ENCODE measurements at places on chromosomes 1 and 21.

DNA sequence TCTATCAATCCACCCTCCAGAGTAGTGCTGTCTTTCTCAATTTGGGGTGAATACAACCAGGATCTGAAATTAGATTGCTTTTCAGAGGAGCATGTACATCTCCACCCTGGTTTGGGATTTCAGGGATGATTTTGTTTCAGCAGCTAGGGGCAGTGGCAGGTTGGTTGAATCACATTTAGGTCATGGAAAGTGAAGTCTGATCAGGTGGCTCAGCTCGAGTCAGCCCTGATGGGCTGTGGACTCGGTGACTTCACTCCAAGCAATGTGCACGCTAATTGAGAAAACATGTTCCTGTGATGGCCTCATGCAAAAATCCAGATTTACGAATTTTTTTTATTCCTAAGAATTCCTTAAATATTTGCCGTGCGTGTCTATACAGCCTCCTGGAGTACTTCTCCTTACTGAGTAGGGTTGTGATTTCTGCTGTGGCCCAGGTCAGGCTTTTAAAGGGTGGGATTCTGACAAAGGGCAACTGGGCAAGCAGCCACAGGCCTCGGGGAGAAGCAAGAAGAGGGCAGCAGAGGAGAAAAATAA lies 7.5 kb downstream of the NGF start:
- no peak for DNase-seq

GRCh38 chr1:248748211-248748610 lies 7.3 kb downstream of the LYPD8 start:
- DNase-seq: no peak

GRCh38 chr1:26907071-26907917 lies 6.5 kb downstream of the NR0B2 start:
- DNase-seq: no peak

DNA sequence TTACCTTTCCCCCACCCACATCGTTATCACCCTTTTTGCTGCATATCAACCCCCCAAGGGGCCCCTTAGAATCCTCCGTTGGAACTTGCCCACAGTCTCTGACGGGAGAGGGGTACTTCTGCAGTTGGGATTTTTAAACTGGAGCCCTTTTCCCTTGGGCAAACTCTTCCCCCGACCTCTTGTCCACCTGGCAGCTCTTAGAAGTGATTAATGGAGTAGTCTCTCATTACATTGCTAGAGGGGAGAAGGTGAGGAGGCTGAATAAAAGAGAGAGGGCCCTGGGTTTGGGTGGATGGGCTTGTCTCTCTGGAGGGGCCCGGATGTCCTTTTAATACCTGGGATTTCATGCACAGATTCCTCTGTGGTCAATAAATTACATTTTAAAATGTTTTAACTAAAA lies 27.2 kb upstream of the TSPAN2 start:
- no peak for DNase-seq

DNA sequence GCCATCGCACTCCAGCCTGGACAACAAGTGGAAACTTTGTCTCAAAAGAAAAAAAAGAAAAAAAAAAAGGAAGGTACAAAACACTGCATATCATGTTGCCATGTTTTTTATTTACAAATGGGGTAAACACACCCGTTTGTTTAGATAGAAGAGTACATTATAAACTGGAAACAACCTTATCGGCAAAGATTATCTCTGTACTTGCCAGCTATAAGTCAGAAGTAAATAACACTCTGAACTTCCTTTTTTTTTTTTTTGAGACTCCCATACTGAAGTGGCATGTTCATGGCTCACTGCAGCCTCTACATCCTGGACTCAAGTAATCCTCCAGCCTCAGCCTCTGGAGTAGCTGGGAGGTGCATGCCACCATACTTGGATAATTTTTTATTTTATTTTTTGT lies 21.9 kb downstream of the USP48 start:
- no peak for DNase-seq

DNA sequence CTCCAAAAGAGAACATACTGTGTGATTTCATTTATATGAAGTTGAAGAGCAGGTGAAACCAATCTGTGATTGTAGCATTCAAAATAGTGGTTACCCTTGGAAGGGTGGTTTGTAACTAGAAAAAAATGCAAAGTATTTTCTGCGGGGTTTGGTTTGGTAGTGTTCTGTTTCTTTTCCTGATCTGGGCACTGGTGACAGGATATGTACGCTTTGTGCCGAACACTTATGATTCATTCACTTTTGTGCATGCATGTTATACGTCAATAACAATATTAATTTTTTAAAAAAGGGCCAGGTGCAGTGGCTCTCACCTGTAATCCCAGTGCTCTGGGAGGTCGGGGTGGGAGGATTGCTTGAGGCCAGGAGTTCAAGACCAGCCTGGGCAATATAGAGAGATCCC lies 63.8 kb downstream of the CD34 start:
- no peak for DNase-seq

GRCh38 chr1:2821966-2822620 lies 20.6 kb upstream of the TTC34 start:
- peak; percentile 11 for DNase-seq

DNA sequence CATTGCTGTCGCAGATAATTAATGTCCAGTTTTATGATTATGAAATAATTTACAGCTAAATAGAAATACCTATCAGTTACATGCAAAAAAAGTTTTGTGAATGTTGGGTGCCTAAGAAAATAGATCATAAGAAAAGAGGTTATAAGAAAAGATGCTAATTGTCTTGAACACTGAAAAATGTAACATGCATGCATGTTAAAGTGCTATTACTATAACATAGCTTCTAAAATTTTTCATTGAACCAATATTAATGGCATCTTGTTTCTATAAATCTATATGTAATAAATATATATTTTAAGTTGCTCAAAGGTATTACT lies 35.5 kb upstream of the SCYL3 start:
- no peak for DNase-seq

DNA sequence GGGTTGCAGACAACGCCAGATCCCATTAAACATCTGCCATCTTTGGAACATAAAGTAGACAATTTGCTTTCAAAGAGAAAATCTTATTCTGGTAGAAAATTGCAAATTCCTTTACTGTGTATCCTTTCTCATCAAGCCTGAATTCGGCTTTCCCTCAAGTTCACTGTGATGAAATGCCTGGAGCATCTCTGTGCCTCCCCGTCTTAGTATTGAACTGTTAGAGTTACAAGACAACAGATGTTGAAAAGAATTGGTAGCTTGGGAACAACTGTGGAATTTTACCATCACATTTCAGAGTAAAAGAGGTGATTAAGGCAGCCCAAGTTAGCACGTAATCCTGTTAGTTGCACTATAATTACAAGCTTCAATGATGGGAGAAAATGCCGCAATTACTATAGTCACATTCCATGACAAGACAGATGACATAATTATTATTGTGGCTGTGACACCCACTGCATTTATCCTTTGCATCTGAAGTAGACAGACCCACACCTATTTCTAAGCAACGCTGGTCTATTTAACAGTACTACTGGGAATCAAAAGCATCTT lies 54.4 kb upstream of the B3GALNT2 start:
- DNase-seq: no peak

GRCh38 chr1:93132638-93133037 lies 47.6 kb downstream of the TMED5 start:
- no peak for DNase-seq

GRCh38 chr1:212119397-212119837 lies 83.9 kb downstream of the DTL start:
- DNase-seq: no peak

GRCh38 chr1:107786203-107786845 lies 178.7 kb downstream of the VAV3 start:
- DNase-seq: no peak

DNA sequence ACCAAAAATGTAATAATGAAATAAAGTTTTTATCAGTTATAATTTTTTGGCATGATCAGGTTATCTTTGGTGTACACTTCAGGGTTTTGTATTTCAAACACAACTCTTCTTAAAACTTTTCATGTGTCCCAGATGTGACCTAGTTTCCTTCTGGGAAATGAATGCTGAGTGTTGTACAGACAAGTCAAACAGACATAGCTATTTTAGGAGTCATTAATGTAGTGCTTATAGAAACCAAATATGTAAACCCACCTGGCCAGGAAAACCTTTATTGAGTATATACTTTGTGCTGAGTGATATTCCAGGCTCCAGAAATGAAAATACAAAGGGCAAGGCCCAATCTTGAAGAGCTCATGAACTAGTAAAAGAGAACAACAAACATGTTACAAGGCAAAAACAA lies 25.9 kb upstream of the HOOK1 start:
- no peak for DNase-seq

GRCh38 chr1:3652548-3653285 lies 401 bp downstream of the TP73 start:
- peak; percentile 49 for DNase-seq

DNA sequence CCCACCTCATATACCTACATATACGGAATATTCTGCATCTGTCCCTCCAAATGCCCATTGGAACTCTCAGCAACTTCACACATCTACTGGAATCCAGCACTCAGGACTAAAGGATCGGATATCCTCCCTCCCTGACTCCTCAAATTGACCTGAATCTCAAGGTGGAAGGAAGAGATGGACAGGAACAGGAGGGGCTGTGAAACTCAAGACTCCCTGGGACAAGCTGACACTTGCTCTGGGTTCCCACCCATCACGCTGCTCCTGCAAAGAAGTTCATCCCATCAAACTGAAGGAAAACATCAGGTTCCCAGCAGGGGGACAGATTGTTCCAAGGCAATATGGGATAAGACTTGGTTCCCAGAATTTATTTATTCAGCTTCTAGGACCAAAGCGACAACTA lies 30.3 kb upstream of the TIAM1 start:
- no peak for DNase-seq

- DNase-seq: no peak
Observed at GRCh38 chr1:216462066-216462775, 39.0 kb upstream of the USH2A start.

GRCh38 chr1:59194621-59195020 lies 102.3 kb upstream of the FGGY start:
- DNase-seq: no peak

DNA sequence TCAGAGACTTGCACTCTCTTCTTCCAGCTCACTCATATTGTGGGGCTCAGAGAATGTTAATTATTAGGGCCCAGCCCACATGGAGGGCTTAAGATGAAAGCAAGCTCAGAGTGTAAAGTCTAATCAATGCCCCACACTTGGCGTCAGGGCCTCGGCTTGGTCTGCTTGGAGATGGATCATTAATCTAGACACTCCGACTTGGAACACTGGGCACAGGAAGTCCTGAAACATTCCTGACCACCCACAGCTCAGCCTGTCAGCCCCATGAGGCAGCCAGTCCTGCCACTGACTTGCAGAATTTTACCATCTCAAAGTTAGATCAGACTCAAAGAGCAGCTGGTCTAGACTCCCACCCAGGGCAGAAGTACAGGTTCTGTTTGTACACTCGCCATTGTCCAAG lies 69.8 kb upstream of the TRABD2B start:
- no peak for DNase-seq

DNA sequence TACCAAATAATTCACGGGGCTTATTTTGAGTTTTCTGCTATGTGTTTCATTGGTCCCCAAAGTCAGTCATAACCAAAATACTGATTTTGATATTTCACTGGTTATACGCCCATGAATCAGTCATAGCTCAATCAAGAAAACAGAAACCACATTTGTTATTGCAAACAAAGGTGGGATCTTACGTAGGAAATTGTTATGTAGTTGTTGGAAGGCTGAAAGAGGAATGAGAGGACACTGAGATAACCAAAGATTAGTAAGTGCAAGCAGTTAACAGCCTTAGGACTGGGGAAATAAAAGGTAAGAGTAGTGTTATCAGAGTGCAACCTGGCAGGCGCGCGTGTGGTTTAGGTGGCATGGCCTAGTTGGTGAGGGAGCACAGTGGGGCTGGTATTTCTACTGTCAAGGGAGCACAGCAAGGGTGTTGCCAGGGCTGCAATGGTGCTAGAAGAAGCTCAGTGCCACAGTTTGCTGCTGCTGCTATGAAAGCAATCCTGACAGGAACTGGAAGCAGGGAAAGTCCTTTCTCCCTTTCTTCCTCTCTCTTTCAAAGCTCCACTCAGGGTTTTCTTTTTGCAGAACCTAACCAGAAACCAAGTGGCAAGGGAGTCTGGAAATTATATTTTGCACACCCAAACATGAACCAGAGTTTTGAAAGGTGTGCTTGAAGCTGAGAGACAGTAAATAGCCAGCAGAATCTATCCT lies 33.7 kb downstream of the RTCA start:
- no peak for DNase-seq

GRCh38 chr21:19523746-19524145 lies 1120.2 kb upstream of the TMPRSS15 start:
- no peak for DNase-seq

DNA sequence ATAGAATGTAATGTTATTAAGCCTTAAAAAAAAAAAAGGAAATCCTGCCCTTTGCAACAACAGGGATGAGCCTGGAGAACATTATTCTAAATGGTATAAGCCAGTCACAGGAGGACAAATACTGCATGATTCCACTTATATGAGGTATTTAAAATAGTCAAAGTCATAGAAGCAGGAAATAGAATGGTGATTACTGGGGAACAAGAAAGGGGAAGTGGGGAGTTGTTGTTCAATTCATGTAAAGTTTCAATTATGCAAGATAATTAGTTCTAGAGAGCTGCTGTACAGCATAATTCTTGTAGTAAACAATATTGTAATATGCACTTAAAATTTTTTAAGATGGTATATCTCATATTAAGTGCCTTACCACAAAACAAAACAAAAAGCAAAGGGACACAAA lies 13.2 kb downstream of the FCER1A start:
- no peak for DNase-seq

- no peak for DNase-seq
Observed at GRCh38 chr1:106876384-106876783, 180.1 kb upstream of the PRMT6 start.

DNA sequence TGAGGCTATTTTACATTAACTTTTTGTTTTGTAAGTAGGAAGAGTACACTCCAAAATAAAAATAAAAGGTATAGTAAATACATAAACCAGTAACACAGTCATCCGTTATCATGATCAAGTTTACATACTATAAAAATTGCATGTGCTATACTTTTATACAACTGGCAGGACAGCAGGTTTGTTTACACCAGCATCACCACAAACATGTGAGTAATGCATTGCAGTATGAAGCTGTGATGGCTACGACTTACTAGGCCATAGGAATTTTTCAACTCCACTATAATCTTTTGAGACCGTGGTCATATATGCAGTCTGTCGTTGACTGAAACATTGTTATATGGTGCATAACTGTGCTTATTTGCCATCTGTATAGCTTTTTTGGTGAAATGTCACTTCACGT lies 106.2 kb downstream of the CENPF start:
- DNase-seq: no peak

GRCh38 chr1:116767782-116768382 lies 13.7 kb downstream of the CD2 start:
- no peak for DNase-seq

All from HAP-1 (cell line).